ENCODE measurements at places on chromosomes 4 and X.

DNA sequence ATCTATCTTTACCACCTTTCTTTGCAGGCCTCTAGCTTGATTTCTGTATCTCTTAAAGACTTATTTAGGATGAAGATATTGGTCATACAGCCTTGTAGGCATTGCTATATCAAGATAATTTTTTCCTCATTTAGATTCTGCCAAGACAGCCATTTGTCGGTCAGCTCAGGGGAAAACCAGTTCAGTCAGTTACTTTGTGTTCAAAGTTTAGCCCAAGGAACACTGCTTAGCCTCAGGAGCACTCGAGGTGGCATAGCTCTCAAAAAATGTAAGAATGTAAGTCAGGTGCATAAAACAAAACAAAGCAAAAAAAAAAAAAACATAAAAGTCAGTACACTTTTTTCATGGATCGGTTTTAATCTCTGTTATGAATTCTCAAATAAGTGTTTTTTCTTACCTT, 43.4 kb downstream of the NRK start:
- no peak for DNase-seq

GRCh38 chrX:150074175-150074574, 135.9 kb upstream of the EOLA2 start:
- DNase-seq, result no peak

- DNase-seq, result no peak
Measured at GRCh38 chrX:123303429-123303828, 119.4 kb downstream of the GRIA3 start.

DNA sequence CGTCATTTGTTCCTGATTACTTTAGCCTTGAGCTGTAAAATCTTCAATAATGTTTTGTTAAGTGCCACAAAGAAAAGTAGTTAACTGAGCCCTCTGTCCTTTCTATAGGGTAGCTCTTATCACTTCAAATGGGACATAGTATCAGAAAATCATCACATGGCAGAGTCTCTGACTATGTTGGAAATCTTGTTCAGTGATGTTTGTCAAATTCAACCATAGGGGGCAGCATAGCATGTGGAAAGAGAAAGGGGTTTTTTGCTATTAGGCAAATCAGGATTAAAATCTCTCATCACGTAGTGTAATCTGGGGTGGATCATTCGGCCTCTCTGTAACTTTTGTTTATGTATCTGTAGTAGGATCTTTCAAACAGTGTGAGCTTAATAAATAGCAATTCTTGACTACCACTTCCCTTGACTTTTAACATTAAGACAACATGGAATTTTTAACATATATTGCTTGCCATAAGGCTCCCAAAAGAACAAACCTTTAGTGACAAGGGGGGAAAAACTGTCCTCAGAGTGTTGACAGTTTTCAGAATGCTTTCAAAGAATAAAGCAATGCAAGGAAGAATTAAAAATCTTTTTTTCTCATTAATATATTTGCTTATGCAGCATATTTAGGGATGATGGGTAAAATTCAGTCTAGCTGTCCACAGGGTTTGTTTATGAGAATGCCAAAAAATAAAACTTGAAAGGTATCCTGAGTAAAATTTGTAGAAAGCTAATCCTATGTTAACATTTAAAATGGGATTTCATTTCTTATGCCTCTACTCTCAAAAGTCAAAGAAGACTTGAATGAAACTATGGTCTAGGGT, 127.2 kb downstream of the FBXW7 start:
- no peak for DNase-seq

DNA sequence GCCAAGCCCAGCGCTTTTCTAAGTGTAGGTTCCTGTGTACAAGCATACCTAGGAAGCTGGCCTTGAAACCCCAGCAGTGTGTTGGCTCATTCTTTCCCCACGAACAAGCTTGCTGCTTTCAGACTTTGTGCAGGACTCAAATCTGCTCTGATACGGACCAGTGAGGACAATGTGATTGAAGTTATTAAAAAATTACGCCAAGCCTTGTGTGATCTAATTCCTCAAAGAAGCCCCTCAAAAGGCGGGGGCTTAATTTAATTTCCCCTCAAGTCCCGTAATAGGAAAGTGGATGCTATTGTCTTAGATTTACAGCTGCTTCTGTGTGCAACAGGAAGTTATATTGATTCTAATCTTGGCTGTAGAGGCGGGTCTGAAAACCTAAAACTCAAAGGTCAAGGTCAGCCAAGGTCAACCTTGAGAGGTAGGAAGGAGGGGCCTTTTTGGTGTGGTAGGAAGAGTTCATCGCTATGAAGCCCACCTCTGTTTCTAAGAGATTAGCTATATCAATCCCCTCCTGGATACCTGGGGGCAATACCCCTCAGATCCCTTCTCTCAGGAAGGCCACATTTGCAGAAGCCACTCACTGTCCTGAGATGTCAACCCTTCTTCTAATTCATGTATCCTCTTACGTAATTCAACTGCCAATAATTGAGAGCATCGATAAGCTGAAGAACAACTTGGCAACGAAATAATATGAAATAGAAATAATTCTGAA, 45.1 kb downstream of the TBC1D9 start:
- no peak for DNase-seq

- DNase-seq, result no peak
Measured at GRCh38 chr4:23382879-23383278, 507.0 kb downstream of the PPARGC1A start.

- no peak for DNase-seq
Measured at GRCh38 chr4:95513022-95513421, 35.8 kb downstream of the UNC5C start.

- DNase-seq, result no peak
Measured at GRCh38 chrX:30283456-30284200, 25.6 kb downstream of the NR0B1 start.

- no peak for DNase-seq
Measured at GRCh38 chr4:48780865-48781214, 761 bp upstream of the FRYL start.

DNA sequence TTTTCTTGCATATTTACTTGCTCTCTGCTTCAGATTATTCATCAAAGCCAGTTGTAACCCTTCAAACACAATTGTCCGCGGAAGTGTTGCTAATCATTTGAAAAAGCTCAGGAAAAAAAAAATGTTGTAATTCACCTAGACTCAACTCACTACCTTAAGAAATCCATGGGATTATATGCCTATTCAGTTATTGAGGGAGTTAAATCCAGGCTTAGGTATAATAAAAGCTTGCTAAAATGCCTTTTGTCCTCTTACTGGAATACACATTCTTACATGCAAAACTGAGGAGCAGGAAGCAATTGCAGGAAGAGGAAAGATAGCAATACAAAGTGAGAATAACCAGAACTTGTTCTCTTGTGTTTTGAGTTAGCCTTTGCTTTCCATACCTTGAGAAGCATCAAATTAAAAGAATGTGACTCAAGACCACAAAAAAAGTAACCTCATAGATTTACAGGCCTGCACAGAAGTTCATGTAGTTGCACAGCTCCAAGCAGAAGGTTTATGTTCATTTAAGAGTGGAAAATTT, 91.4 kb upstream of the FAM241A start:
- no peak for DNase-seq

DNA sequence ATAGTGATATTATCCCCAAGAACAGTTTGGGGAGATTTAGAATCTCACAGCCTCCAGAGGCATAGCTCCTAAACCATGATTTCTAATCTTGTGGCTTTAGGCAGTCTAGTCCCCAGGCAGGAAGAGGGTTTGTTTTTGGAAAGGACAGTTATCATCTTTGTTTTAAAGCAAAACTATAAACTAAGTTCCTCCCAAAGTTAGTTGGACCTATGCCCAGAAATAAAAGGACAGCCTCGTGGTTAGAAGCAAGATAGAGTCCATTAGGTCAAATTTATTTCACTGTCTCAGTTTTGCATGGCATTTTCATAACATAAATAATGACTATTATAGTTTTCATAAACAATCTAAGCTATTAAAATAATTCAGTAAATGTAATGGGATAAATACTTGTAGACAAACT, 120.5 kb downstream of the MAGEC2 start:
- no peak for DNase-seq

- no peak for DNase-seq
Measured at GRCh38 chr4:25013756-25014661, 16.7 kb downstream of the LGI2 start.

DNA sequence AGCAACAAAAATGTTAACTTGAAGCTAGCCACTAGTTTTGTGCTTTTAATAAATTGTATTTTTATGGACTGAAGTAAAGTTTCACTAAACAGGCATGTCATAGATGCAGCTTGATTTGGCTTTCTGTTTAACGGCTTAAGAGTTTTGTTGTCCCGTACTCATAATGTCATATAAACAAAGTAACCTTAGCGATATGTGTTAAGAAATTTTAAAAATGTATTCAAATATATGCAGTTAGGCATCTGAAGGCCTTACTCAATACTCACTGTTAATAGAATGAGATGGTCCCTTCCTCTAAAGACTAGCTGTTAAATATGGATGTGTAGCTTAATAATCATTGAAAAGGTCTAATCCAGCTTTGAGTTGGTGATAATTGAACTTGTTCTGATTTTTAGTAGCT, 1.0 kb upstream of the SCLT1 start:
- DNase-seq, result no peak

GRCh38 chrX:119094819-119095218, 22.0 kb downstream of the CT47C1 start:
- DNase-seq, result no peak

DNA sequence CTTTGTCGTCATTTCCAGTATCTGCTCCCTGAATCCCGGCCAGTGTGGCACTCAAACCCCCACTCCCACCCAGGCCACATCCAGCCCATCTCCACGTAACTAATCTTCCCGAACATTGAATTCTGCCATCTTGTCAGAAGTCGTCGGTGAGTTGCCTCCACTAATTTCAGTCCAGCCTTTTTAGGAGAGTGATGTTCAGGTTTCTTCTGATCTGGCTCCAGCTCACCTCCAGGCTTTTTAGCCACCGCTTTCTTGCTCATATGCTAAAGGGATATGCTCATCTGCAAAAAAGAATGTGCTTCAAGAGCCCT, 1.3 kb downstream of the TMEM165 start:
- DNase-seq, result no peak

- DNase-seq, result no peak
Measured at GRCh38 chr4:40412866-40413795, 78.0 kb downstream of the CHRNA9 start.

GRCh38 chrX:110745288-110745687, 50.3 kb downstream of the CHRDL1 start:
- DNase-seq, result no peak

- DNase-seq, result no peak
Measured at GRCh38 chrX:37942170-37942569, 64.2 kb upstream of the SYTL5 start.
